NCI-H2171 treated with DMSO at 0.1 percent for 48 hours (cell line): ENCODE measurements at places on chromosomes 3 and 15.

GRCh38 chr3:81734742-81735141 lies 26.7 kb downstream of the GBE1 start:
- DNase-seq: no peak

- no peak for DNase-seq
Observed at GRCh38 chr15:40240619-40241221, 1.9 kb downstream of the PAK6 start.

- no peak for DNase-seq
Observed at GRCh38 chr3:119223511-119223910, 17.2 kb downstream of the B4GALT4 start.

DNA sequence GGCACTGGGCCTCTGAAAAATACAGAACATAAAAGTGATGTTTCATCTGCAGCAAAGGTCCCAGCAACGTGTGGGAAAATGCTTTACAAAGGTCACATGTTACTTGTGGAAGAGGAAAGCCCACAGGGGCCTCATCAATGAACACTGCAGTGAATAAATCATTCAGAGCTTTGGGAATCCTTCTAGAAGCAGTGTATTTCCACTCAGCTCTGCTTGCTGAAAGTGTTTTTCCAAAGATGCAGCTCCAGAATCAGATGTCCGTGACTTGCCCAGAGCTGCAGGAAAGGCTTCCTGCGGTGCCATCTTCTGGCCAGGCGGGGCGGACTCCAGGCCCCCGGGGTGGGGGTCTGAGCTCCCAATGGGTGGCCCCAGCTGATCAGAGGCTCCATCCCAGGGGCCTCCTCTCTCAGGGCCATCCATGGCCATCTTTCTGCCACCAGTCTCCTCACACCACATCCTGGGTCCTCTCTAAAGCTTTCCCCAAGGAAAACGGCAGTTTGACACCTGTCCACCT lies 81.5 kb downstream of the C3orf70 start:
- DNase-seq: no peak

DNA sequence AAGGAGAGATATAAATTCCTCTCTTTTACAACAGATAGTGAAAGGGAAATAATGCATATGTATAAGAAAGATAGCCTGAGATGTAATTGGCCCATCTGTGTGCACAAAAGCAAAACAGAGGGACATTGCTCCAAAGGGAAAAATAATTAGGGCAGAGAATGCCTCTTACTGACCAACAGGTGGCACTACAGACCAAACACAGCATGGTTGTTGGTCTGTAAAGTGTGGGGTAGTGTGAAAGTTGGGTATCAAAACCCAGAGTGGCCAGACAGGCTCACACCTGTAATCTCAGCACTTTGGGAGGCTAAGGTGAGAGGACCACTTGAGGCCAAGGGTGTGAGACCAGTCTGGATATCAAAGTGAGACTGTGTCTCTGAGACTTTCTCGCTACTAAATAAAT lies 4.5 kb upstream of the TLNRD1 start:
- DNase-seq: no peak

DNA sequence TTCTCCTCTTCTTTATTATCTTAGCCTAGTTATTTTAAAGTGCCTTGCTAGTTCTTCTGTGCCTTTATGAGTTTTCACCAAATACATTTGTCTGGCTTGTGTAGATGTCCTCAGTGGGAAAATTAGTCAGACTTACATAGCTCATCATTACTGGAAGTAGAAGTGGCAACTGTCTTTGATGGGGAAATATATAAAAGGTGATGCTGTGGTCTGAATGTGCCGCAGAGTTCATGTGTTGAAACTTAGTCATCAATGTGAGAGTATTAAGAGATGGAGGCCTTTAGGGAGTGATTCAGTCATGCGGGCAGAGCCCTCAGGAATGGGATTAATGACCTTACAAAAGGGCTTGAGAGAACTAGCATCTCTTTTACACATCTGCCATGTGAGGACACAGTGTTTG lies 6.4 kb upstream of the ERICH6 start:
- DNase-seq: no peak

DNA sequence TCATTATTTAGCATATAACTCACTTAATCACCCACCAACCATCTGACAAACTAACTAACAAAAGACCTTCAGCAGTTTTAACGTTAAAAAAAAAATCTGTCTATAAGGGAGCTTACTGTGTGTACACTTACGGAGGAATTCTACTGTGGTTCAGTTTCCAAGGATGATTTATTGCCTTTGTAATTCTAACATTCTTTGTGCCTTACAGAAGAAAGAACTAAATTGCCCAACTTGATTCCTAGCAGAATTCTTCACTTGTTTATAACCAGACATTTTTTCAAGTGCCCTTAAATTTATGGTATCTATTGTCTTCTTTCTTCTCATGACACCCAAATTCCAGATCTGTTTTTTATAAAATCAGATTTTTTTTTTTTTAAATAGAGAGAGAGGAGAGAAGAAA lies 119.7 kb upstream of the IGSF10 start:
- DNase-seq: no peak

GRCh38 chr3:134897391-134898141 lies 102.5 kb downstream of the EPHB1 start:
- DNase-seq: no peak

- no peak for DNase-seq
Observed at GRCh38 chr3:197404030-197404429, 105.6 kb upstream of the DLG1 start.

GRCh38 chr3:177150218-177150916 lies 46.9 kb downstream of the TBL1XR1 start:
- no peak for DNase-seq

- DNase-seq: no peak
Observed at GRCh38 chr3:161531930-161532329, 35.3 kb downstream of the OTOL1 start.

DNA sequence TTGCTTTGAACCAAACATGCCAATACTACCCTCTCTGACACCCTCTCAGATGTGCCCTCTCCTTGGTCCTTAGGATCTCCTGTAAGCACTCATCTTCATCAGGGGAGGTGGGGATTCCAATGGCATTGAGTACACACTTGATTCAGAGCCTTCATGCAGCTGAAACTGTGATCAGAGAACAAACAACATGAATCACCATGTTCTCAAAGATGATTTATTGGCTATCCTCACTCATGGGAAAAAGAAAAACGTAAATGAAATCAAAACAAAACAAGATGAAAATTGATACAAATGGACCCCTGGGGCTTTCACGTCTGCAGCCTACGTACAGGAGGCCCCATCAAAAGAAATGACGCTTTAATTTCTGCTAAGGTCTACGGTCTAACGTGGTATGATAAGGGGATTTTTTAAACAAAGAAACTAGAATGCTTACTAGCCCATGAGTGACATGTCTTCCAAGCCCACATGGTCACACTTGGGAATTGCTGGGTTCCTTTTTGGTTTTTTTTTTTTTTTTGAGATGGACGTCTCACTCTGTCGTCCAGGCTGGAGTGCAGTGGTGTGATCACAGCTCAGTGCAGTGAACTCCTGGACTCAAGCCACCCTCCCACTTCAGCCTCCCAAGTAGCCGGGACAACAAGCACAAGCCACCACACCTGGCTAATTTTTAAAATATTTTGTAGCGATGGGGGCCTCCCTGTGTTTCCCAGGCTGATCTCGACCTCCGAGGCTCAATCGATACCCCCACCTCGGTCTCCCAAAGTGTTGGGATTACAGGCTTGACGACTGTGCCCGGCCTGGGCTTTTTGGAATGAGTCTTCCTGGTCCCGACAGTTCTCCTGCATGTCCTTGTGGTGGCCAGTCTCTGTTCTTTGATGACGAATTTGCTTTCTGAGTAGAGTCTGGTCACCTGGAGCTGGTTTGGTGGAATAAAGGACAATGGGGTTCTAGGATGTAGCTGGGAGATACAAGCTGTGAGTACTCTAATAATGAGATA lies 202.6 kb downstream of the XXYLT1 start:
- DNase-seq: no peak

DNA sequence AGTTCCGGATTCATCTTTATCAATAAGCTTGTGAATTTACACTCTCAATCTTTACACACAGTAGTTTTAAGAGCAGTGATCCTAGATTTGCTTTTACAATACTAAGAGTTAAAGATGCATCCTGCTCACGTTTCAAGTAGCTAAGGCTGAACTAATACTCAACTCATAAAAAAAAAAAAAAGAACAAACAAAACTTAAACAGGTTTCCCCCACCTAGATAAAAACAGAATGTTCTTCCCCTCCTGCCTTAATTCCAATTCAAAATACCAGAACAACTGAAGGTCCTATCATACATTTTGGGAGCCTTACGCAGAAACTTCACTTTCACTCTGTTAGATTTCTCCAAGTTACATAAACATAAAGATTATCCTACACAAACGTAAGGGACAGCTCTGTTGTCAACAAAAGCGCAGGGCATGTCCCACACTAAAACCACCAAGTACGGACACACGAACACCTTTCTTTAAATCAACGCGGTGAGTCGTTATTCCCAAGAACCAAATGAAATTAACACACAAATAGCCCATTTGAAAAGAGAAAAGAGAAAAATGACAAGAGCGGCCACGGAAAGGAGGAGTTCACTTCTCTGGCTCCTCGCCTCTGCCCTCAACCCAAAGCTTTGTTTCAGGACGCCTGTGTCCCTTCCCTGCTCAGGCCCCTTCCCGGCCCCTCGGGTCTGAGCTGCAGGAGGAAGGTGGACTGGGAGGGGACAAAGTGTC lies 941 bp downstream of the CBLB start:
- DNase-seq: no peak

GRCh38 chr3:72087420-72087819 lies 302.5 kb upstream of the PROK2 start:
- DNase-seq: no peak
